ENCODE measurements at places on chromosomes 5 and 9.

DNA sequence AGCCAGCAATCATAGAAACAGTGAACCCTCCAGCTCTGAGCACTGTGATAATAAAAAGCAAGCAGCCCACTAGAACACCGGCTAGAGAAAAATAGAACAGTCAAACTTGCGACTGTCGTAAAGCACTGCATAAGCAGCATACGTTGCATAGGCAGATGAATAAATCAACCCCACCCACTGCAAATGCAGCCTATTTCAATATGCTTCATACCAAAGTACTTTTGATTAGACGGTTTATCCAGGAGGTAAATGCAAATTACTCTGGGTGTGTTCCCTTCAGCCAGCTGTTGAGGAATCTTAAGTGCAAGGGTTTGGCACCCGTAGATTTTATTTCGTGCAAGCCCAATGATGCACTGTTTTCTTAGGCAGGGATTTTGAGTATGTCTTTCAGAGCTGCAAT lies 32.1 kb upstream of the ANKRD18A start:
- no peak for DNase-seq

- no peak for DNase-seq
Observed at GRCh38 chr5:53649352-53649751, 88.9 kb downstream of the NDUFS4 start.

DNA sequence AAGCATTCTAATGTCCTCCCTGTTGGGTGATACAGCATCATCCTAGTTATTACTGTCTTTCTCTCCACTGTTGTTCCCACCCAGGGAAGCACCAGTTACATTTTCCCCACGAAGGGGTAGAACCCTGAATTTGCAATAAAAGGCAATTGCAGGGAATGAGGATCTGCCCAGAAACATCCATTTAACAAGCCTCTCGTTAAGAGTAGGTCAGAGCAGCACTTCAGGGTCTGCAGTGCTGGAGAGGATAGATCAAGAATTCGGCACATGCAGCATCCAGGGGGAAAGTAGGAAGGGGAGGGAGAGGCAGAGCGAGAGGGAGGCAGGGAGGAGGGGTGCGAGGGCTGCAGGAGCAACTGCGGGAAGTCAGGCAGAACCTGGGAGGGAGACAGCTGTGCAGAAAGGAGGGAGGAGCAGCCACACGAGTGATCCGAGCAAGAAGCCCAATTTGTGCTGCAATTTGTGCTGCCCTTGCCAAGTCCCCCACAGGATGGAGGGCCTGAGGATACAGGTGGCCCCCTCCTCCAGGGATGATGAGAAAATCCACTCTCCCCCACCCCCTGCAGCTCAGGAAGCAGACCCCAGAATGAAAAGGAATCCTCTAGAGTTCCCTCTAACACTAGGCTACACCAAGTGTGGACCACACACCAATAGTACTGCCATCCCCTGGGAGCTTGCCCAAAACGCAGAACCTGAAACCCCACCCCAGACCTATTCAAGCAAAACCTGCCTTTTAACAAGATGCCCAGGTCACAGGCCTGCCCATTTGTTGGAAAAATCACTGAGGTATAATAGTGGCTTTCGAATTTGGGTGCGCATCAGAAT lies 62.2 kb downstream of the EPB41L4B start:
- DNase-seq: no peak

DNA sequence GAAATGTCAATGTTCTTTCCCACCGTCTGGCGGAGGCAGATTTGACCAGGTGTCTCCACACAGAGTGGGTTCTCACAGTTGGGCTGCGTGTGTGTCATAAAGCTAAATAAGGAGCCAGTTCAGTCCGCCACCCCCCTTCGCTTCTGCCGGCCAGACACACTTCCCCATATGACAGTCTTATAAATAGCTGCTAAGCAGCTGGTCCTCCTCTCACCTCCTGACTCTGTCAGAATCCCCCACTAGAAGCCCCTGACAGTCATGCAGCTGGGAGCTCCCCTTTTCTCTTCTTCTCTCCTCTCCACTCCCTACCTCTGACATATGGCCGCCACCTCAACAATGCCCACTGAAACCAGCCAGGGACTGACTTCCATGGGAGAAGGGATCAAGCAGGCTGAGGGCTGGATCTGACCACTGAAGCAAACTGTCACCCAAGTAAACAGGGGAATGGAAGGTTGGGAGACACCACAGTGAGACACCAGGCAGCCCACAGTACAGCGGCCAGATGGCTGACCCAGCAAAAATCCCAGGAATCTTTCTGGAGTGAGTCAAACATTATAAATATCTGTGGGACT lies 141.9 kb upstream of the EFNA5 start:
- DNase-seq: no peak

DNA sequence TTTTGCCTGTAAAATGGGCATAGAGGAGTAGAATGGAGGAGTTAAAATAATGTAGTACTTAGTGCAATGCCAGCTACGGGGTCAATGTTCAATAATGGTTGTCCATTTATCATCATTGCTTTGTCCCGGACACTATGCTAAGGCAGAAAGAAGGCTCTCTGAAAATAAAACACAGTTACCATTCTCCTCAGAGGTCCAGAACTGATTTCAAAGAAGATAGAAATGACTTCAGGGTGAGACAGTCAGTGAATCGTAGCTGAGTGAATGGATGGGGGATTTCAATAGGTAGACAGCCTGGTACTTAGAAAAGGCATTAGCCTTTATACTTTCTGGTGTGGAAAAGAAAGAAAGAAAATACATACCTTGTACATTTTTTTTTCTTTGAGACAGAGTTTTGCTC lies 1.2 kb upstream of the AK3 start:
- DNase-seq: no peak

GRCh38 chr9:92151691-92152393 lies 36.6 kb upstream of the SPTLC1 start:
- no peak for DNase-seq

GRCh38 chr5:72255237-72255636 lies 64.8 kb downstream of the MRPS27 start:
- no peak for DNase-seq

GRCh38 chr5:160020266-160020770 lies 11.4 kb downstream of the TTC1 start:
- peak; percentile 7 for DNase-seq

DNA sequence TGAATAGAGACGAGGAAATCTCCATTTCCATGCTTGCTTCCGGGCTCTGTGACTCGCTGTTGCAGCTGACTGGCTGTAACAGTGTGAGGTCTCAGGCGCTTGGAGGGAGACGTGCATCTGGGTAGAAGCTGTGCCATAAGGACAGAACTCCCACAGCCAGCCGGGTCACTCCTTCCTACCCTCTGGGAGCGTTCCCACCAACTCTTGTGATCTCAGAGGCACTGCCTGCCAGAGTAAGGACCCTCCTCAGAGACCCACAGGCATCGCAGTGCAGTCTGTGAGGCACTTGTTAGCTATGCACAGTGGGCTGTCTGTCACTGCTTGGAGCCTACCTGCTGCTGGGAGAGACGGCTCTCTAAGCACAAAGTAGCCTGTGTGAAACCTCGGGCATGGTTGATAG lies 203.4 kb upstream of the SEMA6A start:
- no peak for DNase-seq

DNA sequence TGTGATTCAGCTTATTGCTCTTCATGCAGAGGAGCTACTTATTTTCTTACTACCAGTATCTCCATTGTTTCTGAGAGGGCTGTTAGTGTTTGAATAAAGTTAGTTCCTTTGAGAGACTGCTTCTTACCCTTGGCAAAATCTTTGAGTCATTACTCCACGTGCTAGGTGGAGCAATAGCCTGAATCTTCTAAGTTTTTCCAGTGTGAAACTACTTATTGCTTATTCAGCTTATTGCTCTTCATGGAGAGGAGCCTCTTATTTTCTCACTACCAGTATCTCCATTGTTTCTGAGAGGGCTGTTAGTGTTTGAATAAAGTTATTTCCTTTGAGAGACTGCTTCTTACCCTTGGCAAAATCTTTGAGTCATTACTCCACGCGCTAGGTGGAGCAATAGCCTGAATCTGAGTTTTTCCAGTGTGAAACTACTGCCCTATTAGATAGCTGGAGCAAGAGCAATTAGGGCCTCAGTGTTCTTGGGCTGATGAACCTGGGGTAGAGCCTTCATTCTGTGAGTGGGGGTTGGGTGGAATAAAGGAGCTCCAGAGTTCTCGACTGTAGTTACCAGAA lies 41.9 kb downstream of the GPBP1 start:
- no peak for DNase-seq

DNA sequence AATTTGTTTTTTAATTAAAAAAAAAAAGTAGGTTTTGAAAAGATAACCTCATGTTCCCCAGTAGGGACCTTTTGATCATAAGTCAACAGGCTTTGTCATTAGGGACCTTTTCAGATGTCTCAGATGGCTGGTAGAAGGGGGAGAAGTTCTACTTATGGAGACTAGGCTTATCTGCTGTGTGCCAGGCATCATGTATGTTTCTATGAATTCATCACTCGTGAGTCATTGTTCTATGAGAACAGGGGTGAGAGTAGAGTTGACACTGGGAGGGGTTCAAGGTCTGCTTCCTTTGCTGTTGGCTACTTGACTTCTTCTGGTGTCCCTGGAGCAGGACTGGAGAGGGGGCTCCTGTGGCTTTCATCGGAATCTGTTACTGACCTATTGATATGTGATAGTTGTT lies 138.8 kb downstream of the KDM4C start:
- no peak for DNase-seq

- DNase-seq: no peak
Observed at GRCh38 chr9:27125030-27125429, 16.0 kb downstream of the TEK start.

DNA sequence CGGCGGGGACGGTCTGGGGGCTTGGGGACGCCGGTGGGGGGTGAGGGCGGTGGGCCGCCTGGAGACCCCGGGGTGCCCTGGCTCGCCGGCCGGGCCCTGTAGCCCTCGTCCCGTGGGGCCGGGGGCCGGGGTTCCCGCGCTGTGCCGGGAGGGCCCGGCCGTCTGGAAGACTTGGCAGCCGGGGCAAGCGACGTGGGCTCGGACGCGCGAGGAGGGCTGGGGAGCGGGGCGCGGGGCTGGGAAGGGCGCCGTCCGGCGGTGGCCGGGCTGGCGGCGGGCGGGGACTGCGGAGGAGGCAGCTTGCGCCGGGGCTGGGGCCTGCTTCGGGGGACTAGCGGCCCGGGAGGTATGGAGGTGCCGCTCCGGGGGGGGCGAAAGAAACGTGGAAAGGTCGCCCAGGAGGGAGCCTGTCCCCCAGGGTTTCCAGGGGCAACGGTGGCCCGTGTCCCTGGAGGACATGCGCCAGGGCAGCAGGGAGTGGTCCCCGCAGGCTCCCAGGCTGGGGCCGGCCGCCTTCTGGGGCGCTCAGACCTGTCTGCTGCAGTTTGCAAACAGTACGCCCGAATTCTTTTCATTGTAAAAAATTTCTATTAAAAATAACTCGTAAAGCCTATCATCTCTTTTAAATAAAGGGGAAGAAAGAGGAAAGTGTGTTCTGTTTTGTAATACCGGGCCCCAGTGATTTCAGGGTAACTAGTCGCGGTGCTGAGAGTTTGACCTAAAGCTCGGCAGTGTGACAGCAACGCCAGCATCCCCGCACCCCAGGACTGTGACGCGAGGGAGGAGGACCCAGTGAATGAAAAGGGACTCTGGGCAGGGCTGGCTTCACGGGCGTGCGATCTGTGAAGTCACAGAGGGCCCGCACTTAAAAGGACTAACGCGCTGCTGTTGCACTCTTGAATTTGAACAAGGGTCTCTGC lies 752 bp upstream of the ANKH start:
- DNase-seq: peak; percentile 72

GRCh38 chr5:157252711-157253465 lies 13.0 kb upstream of the CYFIP2 start:
- peak; percentile 78 for DNase-seq

DNA sequence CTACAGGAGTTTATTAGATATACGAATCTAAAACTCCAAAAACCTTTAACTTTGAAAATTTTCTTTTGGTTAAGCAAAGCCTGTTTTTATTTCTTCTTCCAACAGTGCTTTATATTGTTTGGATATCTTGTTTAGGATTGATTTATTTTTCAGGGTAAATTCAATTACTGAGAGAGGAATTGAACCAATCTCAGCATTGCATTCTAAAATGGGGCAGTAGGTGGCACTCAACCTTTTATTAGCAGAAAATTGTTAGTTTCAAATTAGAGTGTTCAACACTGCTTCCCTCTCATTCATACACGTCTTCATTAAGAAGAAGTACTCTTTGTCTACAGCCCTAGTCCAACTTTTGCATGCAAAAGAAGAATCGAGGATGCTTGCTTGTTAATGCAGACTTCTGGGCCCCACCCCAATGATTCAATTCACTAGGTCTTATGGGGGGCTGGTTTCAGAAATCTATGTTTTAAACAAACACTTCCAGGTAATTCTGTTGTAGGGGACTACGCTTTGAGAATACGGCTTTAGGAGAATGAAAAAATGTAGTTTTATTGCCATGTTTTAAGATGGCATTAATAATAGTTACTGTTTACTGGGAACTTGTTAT lies 26.6 kb downstream of the MRPL22 start:
- DNase-seq: no peak

- no peak for DNase-seq
Observed at GRCh38 chr5:159345336-159345735, 15.0 kb upstream of the IL12B start.

DNA sequence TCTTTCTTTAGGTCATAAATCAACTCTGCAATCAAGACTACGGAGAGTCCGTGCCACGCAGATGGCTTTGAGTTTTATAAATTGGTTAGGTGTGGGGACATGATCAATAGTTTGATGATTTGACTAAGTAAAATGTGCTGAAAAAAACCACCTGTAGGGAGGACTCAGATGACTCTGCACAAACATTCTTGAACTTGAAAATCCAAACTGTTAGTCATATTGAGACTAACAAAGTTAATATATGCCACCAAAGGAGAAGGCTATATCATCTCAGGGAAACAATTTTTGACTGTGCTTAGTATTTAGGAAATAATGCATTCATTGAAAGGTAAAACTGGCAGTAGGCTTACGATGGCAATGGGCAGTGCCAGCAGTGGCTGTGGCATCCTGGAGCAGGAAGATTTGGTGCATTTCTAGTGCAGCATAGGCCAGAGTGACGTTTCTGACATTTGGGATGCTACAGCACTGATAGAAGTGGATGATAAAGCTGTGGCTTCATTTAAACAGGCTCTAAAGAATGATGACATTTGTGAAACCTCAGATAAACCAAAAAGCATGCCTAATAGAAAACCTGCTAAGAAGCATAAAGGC lies 291.1 kb downstream of the MLLT3 start:
- DNase-seq: no peak

DNA sequence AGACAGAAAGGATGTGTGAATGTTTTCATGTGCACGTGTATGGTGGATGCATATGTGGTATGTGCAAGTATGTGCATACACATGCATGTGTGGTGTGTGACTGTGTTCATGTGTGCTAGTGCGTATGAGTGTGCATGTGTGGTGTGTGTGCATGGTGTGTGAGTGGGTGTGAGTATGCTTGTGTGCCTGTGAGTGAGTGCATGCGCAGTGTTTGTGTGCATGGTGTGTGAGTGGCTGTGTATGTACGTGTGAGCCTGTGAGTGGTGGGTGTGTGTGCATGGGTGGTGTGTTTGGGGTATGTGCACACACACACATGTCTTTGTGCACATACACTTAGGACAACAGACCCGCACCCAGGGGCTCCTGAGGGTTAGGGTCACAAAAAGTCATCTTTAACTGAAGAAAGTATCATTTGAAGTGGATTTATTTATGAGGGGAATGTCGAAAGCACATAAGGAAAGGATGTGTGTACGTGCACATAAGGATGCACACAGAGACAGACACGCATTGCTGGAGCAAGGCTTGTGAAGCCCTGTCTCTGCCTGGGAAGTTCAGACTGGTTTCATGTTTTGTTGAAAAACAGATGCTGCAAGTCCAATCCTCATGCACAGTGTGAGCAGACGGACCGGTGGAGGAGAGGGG lies 237.0 kb downstream of the SYK start:
- no peak for DNase-seq

- no peak for DNase-seq
Observed at GRCh38 chr9:68978066-68978465, 35.8 kb downstream of the PRKACG start.

- no peak for DNase-seq
Observed at GRCh38 chr9:135512904-135513303, 8.3 kb upstream of the LCN1 start.

Measured in CD4-positive, alpha-beta T cell treated with Interleukin-1 beta for 1 hour (primary cell).